ENCODE measurements at places on chromosomes 12 and 14. TPM values are rescaled to one million over a fixed set of nuclear protein-coding genes. Genes with fewer than 3 reads are reported as not detected.

IL22 gene
- not detected for total RNA-seq

KRT6A gene
- 12.6 TPM for total RNA-seq

LRRK2 gene
- total RNA-seq = 3.8 TPM

TAS2R42 gene
- total RNA-seq = not detected

LHX5 gene
- total RNA-seq = not detected

TAS2R46 gene
- 1.6 TPM for total RNA-seq

KCNC2 gene
- not detected for total RNA-seq

TMEM229B gene
- total RNA-seq = 0.07 TPM

C12orf54 gene
- total RNA-seq = not detected

DCN gene
- total RNA-seq = 1.4 TPM

TEAD4 gene
- total RNA-seq = 26.2 TPM

MEG3 gene
- total RNA-seq = 0.86 TPM

CDCA4 gene
- 50.5 TPM for total RNA-seq

ABHD12B gene
- not detected for total RNA-seq

FAM90A1 gene
- total RNA-seq = 0.11 TPM

CD9 gene
- 1,428 TPM for total RNA-seq

ZNF385A gene
- 0.79 TPM for total RNA-seq

OAS3 gene
- total RNA-seq = 8.4 TPM

GUCY2C gene
- total RNA-seq = not detected

NFYB gene
- 24.7 TPM for total RNA-seq

MAX gene
- 50.4 TPM for total RNA-seq

RASSF8 gene
- total RNA-seq = 100 TPM

AVPR1A gene
- total RNA-seq = not detected

RDH12 gene
- not detected for total RNA-seq

ZC2HC1C gene
- total RNA-seq = 0.99 TPM

CLEC1B gene
- total RNA-seq = not detected

PGF gene
- total RNA-seq = 209 TPM

VPS29 gene
- 70.8 TPM for total RNA-seq

AMDHD1 gene
- total RNA-seq = 0.07 TPM

KLRC1 gene
- not detected for total RNA-seq

RAP1B gene
- 222 TPM for total RNA-seq

DNAJC22 gene
- total RNA-seq = 0.85 TPM

LMNTD1 gene
- not detected for total RNA-seq

DHRS2 gene
- 0.07 TPM for total RNA-seq

ACTR6 gene
- total RNA-seq = 12.8 TPM

SPX gene
- total RNA-seq = not detected

ING4 gene
- total RNA-seq = 31.9 TPM

MGST1 gene
- total RNA-seq = 32.8 TPM

SLC5A8 gene
- total RNA-seq = not detected

AICDA gene
- not detected for total RNA-seq

TMPRSS12 gene
- not detected for total RNA-seq

FGF23 gene
- total RNA-seq = not detected

HCAR1 gene
- total RNA-seq = under 0.01 TPM

ALDH1L2 gene
- 2.5 TPM for total RNA-seq

NOS1 gene
- total RNA-seq = 0.04 TPM

DYRK4 gene
- total RNA-seq = 70.7 TPM

PLCZ1 gene
- total RNA-seq = not detected

All from pulmonary artery endothelial cell (primary cell).